SHP77 treated with DMSO at 0.1 percent for 48 hours (cell line): ENCODE measurements at places on chromosomes 1 and 21.

DNA sequence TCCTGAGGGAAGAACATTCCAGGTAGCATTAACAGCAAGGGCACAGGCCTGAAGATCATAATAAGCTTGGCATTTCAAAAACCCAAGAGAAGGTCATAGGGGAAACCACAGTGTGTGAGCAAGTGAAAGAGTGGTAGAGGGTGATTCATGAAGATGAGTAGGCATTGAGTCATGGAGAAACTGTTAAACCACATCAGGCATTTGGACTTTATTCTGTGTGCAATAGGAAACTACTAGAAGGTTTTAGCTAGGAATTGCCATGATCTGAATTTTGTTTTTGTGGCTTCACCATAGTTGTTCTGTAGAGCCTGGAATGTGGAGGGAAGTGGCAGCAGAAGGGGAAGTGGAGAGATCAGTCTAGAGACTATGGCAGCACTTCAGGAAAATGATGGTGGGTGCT is 359.0 kb upstream of the PTBP2 start:
- no peak for DNase-seq

- DNase-seq = no peak
Observed at GRCh38 chr1:41360074-41360785, 1.0 kb upstream of the FOXO6 start.

- no peak for DNase-seq
Observed at GRCh38 chr1:202081992-202082391, 40.7 kb upstream of the GPR37L1 start.

DNA sequence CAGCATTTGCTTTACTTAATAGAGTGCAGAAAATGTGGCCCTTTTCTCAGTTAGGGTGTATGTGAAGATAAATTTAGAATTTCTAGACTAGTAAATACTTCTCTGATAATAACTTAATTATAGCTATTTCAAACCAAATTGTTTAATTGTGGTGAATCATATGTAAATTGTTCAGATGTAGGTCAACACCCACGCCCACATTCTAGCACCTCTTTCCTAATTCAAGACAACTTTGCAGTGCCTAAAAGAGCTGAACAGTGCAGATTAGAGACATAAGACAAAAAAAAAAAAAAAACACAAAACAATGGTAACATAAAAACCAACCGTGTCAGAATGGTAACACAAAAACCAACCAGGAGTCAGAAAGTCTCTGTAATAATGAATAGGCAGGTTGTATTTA is 758.3 kb downstream of the USP25 start:
- no peak for DNase-seq

DNA sequence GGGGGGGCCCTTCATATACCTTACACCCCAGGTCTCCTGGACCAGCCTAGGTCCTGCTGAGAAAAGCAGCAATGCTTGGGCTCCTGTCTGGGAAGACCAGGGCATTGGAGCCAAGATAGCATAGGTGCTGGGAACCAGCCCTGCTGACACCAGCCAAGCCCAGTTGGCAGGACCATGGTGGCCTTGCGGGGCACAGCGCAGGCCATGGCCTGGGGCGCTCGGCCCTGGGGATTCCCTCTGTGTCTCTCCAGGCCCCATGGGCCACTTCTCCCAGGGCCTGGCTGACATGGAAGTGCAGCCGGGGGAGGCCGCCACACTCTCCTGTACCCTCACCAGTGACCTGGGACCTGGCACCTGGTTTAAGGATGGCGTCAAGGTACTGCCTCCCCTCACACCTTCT is 23.3 kb downstream of the IGFN1 start:
- DNase-seq = no peak

- no peak for DNase-seq
Observed at GRCh38 chr1:108878678-108879077, 1.9 kb downstream of the GPSM2 start.

- DNase-seq = no peak
Observed at GRCh38 chr1:11787804-11788436, 17.8 kb downstream of the MTHFR start.

DNA sequence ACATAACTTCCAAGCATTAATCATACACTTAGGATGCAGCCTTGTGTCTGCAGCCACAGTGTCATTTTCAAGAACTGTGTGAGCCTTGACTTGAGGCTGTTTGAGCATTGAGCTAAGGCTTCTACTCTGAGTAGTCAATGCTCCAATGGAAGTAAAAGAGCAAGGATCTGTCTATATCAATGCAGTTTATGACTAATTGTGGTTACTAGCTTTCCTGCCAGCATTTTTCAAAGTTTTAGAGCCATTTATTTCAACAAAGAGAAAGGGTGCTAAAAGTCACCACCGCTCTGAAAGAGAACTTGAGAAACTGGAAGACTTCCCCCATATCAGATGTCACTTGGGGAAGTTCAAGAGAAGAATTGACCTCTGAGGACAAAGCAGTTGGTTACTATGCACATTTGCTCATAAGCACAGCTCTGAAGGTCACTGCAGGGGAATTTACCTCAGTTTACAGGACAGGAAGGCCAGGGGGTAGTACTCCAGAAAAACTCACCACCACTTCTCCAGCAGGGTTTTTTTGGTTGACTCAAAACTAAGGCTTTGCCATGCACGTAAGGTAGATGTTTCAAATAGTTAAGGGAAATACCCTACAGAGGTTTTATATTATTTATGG is 24.5 kb upstream of the RGS1 start:
- DNase-seq = no peak

DNA sequence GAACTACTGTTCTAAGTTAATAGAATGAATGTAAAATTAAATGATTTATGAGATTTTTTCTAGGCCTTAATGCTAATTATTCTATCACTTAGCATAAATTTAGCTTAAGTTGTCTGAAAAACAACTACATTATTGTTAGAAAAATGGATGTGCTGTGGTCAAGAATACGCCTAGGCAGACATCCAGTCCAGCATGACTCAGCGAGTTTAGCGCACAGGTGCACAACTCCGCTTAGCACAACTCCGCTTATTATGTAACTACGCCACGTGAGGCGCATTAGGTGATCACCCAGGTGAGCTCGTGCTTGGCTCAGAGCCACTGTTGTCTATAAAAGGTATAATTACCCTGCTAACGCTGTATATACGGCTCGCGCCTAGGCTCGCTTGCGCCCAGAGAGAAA is 1043.6 kb upstream of the ADGRL4 start:
- no peak for DNase-seq

DNA sequence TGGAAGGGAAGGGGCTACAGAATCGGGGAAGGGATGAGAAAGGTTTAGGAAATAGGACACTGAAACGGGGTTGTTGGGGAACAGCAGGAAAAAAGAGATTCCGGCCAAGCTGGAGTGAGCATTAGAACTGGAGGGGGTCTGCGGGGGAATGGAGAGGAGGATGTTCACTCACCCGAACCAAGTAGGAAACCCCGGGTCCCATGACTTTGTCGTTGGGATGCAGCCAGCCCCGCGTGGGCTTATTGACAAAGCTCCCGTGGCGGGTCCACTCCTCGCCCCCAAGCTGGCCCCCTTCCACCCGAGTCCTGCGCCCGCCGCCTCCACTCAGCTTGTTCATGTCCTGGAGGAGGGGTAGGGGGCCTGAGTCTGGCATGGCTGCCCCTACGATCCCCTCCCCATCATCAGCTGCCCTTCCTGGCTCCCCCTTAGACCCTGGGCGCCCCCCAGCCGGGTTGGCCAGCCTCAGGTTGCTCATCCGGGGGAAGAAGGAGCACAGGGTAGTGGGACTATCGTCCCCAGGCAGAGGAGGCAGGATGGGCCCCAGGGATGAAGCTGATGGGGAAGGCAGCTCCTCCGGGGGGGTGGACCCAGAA is 591 bp downstream of the SHC1 start:
- DNase-seq = no peak

DNA sequence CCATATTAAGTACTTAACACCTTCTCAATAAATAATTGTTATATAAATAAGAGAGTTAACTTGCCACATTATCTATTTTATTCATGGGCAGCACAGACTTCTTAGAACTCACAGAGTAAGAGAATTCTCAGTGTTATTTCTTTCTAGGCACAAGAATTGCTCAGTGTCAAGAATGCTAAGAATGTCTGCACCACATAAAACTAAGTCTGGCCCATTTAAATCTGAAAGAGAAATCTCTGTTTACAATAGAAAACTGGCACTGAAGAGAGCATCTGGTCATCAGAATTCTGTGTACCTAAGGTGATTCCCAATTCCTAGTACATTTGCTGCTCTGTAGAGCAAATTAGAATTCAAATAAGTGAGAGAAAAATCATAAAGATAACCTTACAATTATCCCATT is 3.8 kb downstream of the OR10K2 start:
- DNase-seq = no peak

- no peak for DNase-seq
Observed at GRCh38 chr21:43299441-43300277, 127.3 kb downstream of the SIK1 start.

- DNase-seq = no peak
Observed at GRCh38 chr21:23522751-23523150, 2084.5 kb downstream of the MRPL39 start.

DNA sequence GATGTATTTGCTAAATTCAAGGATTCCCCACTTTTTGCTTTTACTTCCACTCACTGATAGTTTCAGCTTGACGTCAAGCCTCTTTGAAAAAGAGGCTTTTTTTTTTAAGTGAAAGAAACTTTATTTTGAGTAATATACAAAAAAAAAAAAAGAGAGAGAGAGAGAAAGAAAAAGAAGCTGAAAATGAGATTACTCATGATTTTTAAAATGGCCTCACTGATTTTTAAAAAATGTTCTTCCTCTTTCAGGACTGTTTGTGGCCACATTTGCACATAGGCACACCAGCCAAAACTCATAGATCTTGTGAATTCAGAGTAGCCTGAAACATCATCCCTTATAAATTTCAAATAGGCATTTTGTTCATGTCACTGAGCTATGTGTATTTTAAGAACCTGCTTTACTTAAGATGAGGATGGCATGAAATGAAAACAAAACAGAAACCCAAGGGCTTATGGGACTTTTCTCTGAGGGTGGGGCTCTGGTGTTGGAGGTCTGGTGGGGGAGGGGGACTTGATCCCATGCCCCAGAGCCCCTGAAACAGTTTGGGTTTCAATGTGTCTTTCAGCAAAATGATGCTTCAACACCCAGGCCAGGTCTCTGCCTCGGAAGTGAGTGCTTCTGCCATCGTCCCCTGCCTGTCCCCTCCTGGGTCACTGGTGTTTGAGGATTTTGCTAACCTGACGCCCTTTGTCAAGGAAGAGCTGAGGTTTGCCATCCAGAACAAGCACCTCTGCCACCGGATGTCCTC is 6.1 kb downstream of the ATF3 start:
- DNase-seq = no peak

DNA sequence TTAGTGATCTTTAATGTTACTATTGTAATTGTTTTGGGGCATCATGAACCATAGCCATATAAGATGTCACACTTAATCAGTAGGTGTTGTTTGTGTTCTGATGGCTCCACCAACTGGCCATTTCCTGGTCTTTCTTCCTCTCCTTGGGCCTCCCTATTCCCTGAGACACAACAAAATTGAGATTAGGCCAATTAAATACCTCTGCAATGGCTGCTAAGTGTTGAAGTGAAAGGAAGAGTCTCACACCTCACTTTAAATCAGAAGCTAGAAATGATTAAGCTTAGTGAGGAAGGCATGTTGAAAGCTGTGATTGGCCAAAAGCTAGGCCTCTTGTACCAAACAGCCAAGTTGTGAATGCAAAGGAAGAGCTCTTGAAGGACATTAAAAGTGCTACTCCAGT is 30.7 kb downstream of the PPP2R5A start:
- no peak for DNase-seq

DNA sequence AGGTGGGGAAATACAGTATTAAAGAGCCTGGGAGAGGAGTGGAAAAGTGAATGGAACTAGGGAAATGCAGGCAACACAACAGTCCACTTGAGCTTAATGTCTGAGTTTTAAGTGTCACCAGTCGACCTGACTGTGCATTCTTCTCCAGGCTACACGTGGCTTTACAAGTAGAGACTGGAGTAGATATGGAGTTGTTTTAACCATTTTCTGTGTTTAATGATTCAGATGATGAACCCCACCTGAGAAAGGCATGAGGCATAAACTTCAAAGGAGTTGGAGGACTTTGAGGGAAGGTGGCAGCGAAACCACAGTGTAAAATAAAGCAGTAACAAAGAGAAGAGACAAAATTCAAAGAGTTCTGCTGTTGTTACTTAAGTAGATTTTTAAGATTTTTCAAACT is 12.6 kb downstream of the FUBP1 start:
- no peak for DNase-seq

- no peak for DNase-seq
Observed at GRCh38 chr1:147486876-147487656, 54.2 kb upstream of the BCL9 start.

GRCh38 chr1:150872572-150872971 is 3.8 kb downstream of the ARNT start:
- DNase-seq = no peak

DNA sequence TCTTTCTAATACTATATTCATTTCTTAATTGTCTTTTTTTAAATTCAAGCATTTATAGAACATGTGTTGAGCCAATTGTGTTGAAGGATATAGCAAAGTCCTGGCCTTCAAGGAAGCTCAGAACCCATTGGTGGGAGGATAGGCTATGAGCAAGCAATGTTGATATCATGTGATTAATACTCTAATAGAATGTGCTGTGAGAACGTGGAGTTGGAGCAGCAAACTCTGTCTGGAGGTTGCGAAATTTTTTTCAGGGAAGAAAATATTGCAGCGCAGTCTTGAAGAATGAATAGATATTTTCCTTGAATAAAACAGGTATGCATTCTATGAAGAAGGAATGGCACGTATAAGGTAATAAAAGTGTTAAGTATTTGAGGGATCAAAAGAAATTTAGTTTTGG is 229.2 kb upstream of the KCNK2 start:
- DNase-seq = no peak

GRCh38 chr1:49854741-49855140 is 169.0 kb downstream of the AGBL4 start:
- DNase-seq = no peak

GRCh38 chr21:45060089-45060488 is 14.3 kb upstream of the ADARB1 start:
- DNase-seq = no peak

DNA sequence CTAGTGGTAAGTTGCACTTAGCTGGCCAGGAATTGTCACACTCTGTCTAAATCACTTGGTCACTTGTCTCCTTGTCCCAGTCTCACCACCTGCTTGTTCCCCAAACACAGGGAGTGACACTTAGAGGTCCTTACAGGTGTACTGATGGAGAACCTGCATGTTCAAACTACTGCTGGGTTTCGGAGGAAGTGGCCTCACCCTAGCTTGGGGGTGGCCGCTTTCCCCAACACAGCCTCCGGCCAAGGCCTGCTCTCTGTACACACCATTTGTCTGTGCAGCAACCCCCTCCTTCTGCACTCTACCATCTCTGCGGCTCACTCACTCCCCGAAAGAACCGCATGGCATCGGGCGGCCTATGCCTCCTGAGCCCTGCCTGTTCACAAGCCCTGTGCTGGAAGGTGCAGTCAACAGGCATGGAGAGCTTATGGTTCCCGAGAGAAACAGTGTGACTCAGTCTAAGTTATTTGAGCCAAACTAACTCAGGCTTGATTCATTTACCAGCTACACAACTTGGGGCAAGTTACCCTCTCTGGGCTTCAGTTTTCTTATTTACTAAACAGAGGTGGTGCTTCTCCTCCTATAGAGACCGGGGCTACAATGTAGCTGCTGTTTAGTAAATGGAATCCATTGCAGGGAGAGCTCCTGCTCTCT is 10.5 kb upstream of the SPRR4 start:
- no peak for DNase-seq
